ENCODE measurements at places on chromosomes 5 and 9. TPM values are rescaled to one million over a fixed set of nuclear protein-coding genes. Genes with fewer than 3 reads are reported as not detected.

DNA sequence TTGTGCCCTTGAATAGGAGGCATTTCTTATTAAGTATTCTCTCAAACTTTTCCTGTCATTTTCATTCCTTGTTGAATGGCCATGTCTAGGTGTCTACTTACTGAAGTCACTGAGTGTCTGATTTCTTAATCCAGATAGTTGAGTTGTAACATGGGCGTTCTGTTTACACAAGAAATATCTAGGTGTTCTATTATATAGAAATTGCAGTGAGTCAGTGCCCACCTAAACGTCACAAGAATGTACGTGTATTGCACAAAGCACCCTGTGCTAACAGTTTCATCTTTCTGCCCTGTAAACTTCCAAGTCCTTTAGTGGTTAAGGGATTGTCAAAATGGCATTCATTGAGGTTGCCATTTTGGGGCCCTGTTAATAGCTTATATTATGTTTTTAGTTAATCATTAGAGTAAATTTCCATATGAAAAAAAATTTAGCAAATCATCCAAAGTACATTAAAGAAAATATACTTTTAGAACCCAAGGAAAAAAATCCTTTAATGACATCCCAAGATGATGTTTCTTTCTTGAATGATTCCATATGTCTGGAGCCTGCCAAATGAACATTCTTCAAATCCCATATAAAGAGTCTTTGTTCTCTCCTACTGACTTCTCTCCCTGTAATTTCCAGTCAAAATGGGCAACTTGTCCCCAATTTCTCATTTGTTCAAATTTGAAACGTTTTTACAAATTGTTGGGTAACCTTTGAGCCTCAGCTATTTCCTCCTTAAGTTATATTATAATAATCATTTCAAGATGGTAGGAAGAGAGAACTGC lies 114.2 kb downstream of the GOLPH3 start:
- H3K4me3 ChIP-seq = no peak overlapping the region
- peaks cover 46% of the 10 kb centered on the region for H3K4me1 ChIP-seq
- H3K36me3 ChIP-seq = no peaks in the 10 kb centered on the region
- H3K27me3 ChIP-seq = no peaks in the 10 kb centered on the region
- DNase-seq = no peak

DNA sequence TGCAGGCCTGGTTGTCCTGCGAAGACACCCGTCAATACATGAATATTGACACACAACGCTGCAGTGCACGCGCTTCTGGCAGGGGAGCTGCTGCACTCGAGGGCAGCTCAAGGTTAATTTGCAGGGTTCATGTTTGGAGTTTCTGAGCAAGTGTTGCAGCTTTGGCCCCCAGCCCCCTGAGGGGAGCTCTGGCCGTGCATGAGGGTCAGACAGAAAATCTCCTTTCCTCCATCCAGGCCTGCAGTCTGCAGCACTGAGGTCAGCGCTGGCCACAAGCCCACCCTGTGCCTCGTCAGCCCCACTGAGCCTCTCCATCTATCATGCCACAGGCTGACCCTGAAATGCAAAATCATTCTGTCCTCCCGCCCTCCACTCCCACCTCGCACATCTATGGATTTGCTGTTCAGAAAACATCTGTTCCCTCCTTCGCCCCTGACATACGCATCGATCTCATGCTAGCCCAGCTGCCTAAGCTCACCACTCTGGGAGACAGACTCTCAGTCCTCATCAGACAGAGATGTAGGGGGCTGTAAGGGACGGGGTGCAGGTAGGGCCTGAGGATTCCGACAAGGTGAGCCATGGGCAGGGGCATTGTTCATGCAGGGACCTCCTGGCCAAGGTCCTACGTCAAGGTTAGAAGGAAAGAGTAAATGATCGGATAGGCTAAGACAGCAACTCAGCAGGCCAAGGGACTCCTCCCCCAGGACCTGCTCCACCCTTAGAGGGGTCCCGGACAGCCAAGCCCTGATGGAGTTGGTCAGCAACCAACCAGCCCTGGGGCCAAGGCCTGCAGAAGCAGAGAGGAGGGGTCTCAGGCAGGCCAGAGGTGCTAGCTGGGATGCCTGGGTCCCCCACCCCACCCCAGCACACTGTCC lies 125.1 kb downstream of the KCNIP1 start:
- H3K27ac ChIP-seq = no peak overlapping the region
- DNase-seq = no peak
- H3K4me3 ChIP-seq = no peak overlapping the region
- no peaks in the 10 kb centered on the region for H3K36me3 ChIP-seq
- no peaks in the 10 kb centered on the region for H3K27me3 ChIP-seq

DNA sequence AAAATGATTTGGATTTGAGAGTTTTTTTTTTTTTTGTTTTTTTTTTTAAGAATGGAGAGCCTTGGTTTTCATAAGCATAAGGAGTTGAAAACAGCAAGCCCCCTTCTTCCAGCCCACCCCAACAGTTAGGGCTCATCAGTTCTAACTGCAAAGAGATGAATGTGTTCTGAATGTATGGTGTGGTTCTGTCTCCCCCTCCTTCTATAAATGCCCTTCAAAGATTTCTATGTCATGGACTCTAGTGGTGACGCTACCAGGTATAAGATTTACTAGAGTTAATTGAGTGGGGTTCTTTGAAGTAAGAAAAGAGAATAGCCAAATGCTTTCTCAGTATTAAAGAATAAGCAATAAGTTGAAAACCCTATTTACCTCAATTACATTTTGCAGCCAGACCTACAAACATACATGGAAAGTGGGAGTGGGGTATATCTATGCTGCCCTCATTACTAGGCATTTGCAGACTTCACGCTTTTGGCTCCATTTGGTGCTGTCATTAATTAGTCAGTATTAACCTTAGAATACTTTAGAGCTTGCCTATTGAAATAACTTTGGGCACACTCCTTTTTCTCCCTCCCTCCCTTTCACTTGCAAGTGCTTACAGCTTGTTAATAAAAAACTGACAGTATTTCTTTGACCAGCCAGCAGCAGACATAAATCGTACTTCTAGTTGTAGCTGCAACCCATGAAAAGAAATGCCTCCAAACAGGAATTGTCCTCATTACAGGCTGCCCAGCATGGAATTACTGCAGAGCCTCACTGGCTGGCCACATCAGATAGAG lies 667.2 kb upstream of the ZNF608 start:
- H3K27me3 ChIP-seq = no peaks in the 10 kb centered on the region
- H3K27ac ChIP-seq = no peak overlapping the region
- DNase-seq = no peak
- H3K36me3 ChIP-seq = no peaks in the 10 kb centered on the region

DNA sequence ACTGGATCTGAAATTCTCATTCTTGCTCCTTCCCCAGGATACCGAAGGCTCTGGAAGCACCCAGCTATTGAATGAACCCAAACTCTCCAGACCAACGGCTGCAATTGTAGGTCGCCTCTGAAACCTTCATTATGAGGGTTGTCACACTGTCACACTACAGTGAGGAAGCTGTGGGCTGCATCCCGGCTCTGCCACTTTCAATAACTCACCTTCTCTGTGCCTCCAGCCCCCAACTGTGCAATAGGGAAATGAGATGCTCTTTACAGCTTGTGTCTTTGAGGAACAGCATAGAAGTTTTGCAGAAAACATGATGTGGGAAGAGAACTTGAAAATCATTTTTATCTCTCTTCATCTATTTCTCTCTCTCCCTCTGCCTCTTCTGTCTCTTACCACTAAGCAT lies 69.6 kb upstream of the TGFBR1 start:
- peaks cover 1% of the 10 kb centered on the region for H3K4me1 ChIP-seq
- H3K27ac ChIP-seq = no peak overlapping the region
- no peaks in the 10 kb centered on the region for H3K27me3 ChIP-seq
- DNase-seq = no peak

LMX1B gene
- not detected for total RNA-seq

FIBCD1 gene
- total RNA-seq = not detected

DNA sequence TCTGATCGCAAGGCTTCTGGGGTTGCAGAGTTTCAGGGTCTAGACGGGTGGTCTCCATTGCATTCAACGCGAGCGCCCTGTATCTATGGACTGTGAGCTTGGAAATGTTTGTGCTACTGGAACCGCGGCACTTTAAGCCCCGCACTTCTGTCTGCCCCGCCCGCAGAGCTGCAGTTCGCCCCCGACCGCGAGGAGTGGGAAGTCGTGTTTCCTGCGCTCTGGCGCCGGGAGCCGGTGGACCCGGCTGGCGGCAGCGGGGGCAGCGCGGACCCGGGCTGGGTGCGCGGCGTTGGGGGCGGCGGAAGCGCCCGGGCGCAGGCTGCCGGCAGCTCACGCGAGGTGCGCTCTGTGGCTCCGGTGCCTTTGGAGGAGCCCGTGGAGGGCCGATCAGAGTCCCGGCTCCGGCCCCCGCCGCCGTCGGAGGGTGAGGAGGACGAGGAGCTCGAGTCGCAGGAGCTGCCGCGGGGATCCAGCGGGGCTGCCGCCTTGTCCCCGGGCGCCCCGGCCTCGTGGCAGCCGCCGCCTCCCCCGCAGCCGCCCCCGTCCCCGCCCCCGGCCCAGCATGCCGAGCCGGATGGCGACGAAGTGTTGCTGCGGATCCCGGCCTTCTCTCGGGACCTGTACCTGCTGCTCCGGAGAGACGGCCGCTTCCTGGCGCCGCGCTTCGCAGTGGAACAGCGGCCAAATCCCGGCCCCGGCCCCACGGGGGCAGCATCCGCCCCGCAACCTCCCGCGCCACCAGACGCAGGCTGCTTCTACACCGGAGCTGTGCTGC lies 1.0 kb downstream of the ADAMTS19 start:
- DNase-seq = no peak
- no peaks in the 10 kb centered on the region for H3K36me3 ChIP-seq
- H3K4me3 ChIP-seq = peak overlapping the region; percentile 39
- no peaks in the 10 kb centered on the region for H3K27me3 ChIP-seq
- H3K27ac ChIP-seq = no peak overlapping the region

GRCh38 chr5:168187614-168188013 lies 103.8 kb upstream of the WWC1 start:
- no peak overlapping the region for H3K27ac ChIP-seq
- H3K36me3 ChIP-seq = no peaks in the 10 kb centered on the region
- no peaks in the 10 kb centered on the region for H3K27me3 ChIP-seq
- H3K4me3 ChIP-seq = no peak overlapping the region
- no peak for DNase-seq
- no peaks in the 10 kb centered on the region for H3K4me1 ChIP-seq

GRCh38 chr9:87464110-87464991 lies 33.3 kb upstream of the DAPK1 start:
- H3K4me1 ChIP-seq = no peaks in the 10 kb centered on the region
- no peak overlapping the region for H3K4me3 ChIP-seq
- DNase-seq = no peak
- H3K36me3 ChIP-seq = no peaks in the 10 kb centered on the region

GRCh38 chr5:93607367-93608258 lies 24.6 kb downstream of the NR2F1 start:
- no peak overlapping the region for H3K4me3 ChIP-seq
- peaks cover 12% of the 10 kb centered on the region for H3K4me1 ChIP-seq
- no peak for DNase-seq
- H3K36me3 ChIP-seq = no peaks in the 10 kb centered on the region

S1PR3 gene
- 4.2 TPM for total RNA-seq

- H3K4me1 ChIP-seq = peaks cover 46% of the 10 kb centered on the region
- H3K27ac ChIP-seq = peak overlapping the region; percentile 98
- H3K4me3 ChIP-seq = peak overlapping the region; percentile 62
- no peak for DNase-seq
Measured at GRCh38 chr5:137752905-137753690, 1.1 kb downstream of the HNRNPA0 start.

DNA sequence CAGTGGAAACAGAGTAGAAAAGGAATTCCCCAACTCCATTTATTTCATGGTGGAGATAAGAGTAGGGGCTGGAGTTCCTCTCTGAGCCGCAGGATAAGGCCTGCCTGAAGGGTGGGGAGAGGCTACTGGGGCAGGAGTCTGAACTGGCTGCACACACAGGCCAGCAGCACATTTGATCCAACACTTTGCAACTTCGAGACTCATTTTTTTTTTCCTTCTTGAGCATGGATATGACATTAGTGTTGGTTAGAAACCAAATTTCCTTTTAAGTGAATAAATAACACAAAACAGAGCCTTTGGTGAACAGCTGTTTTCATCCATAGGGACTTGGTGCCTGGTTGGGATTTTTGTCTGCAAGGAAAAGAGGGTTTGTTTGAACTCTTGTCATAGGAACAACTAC lies 76.6 kb downstream of the RALGPS1 start:
- no peaks in the 10 kb centered on the region for H3K27me3 ChIP-seq
- no peaks in the 10 kb centered on the region for H3K36me3 ChIP-seq
- peaks cover 17% of the 10 kb centered on the region for H3K4me1 ChIP-seq
- no peak overlapping the region for H3K4me3 ChIP-seq
- peak overlapping the region; percentile 41 for H3K27ac ChIP-seq

FBXO4 gene
- 7.0 TPM for total RNA-seq

PCAT7 gene
- total RNA-seq = not detected

DNA sequence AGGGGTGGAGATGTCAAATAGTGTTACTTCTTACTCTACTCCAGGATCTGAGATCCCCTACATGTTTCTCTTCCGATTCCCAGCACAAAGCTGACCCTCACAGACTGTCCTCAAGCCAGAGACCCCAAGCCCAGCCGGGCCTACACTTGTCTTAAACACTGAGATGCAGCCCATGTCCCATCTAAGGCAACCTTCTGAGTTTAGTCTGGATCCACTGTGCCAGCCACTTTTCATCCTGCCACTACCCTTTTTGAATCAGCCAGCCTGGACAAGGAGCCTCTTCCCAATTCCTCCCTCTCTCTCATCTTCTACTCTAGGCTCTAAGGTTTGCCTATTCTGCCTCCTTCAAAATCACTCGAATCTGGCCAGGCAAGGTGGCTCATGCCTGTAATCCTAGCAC lies 6.2 kb upstream of the MYORG start:
- H3K4me3 ChIP-seq = no peak overlapping the region
- no peaks in the 10 kb centered on the region for H3K27me3 ChIP-seq

DNA sequence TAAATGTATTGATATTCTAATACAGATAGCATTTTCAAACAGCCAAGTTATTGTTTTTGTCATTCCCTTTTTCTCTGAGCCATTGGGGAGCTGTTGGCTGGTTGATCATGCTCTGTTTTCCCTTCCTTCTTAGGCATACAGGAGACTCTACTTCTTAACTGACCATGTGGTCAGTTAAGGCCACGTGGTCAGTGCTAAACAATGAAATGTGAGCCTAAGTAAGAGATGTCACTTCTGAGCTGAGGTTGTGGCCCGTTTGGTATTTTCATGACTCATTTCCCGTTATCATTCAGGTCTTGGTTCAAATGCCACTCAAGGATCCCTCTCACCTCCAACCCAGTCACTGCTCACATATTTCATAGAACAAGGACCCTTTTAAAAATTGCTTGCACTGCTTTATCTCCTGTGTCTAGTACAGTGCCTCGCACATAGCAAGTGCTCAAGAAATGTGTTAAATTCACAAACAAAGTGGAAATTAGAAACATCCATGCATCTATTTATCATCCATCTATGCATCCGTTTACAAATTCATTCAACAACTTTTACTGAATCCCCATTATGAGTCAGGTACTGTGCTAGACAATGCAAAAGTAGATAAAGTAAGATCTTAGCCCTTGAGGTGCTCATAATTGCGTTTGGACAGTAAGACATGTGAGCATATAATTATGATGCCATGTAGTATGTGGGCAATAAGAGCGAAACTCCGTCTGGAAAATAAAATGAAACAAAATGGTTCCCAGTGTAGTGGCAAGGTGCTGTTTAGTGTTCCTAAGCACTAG lies 50.7 kb downstream of the ARRDC3 start:
- no peaks in the 10 kb centered on the region for H3K27me3 ChIP-seq
- DNase-seq = no peak
- H3K27ac ChIP-seq = no peak overlapping the region
- no peaks in the 10 kb centered on the region for H3K4me1 ChIP-seq

Data from esophagus squamous epithelium (tissue), 5 donors.